ENCODE measurements at places on chromosomes 3 and 15. TPM values are rescaled to one million over a fixed set of nuclear protein-coding genes. Genes with fewer than 3 reads are reported as not detected.

Gene KBTBD8
- total RNA-seq, result 12.9 TPM

DNA sequence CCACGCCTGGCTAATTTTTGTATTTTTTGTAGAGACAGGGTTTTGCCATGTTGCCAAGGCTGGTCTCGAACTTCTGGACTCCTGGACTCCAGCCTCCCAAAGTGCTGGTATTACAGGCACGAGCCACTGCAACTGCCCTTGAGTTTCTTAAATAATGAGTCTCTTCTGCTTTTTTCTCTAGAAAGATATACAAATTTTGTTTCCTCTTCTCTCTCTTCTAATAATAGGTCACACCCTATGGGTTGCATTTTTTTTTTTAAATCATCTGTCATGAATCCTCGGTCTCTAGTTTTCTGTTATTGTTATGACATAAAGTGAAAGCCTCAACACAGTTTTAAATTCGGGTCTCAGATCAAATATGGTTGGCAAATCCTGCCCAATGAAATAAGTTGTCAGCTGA, 111.2 kb downstream of the IL12A start:
- no peak overlapping the region for H3K27ac ChIP-seq
- no peaks in the 10 kb centered on the region for H3K36me3 ChIP-seq
- H3K4me3 ChIP-seq, result no peak overlapping the region
- H3K4me1 ChIP-seq, result no peaks in the 10 kb centered on the region
- H3K27me3 ChIP-seq, result no peaks in the 10 kb centered on the region

Gene SLC28A1
- total RNA-seq, result not detected

Gene LYZL4
- total RNA-seq, result not detected

DNA sequence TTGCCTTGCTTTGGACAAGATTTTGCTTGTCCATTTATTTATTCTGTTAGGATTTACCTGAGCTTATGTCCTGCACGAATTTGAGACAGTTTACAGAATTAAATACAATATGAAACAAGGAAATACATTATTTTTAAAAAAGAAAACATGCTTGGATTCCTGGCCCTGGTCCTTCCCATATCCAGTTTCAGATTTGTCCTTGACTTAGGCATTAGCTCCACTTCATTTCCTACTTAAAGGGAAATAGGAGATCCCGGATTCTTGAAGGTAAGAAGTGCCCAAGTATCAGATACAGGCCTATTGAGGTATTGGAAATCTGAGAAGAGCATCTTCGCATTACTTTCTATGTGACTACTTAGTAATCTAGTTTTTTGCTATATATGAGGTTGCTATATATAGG, 672.0 kb downstream of the SI start:
- no peaks in the 10 kb centered on the region for H3K4me1 ChIP-seq
- no peaks in the 10 kb centered on the region for H3K36me3 ChIP-seq
- H3K27ac ChIP-seq, result no peak overlapping the region

GRCh38 chr15:73127302-73127936, 75.2 kb downstream of the NEO1 start:
- DNase-seq, result peak; percentile 31
- H3K36me3 ChIP-seq, result no peaks in the 10 kb centered on the region
- H3K4me1 ChIP-seq, result no peaks in the 10 kb centered on the region
- H3K4me3 ChIP-seq, result no peak overlapping the region

Gene HERC2
- 42.6 TPM for total RNA-seq

- no peak overlapping the region for H3K27ac ChIP-seq
- DNase-seq, result no peak
- peaks cover 1% of the 10 kb centered on the region for H3K27me3 ChIP-seq
- H3K4me3 ChIP-seq, result peak overlapping the region; percentile 31
These were observed 206.1 kb downstream of the TIGIT start for GRCh38 chr3:114499976-114500375.

Gene SYNPR
- total RNA-seq, result not detected

DNA sequence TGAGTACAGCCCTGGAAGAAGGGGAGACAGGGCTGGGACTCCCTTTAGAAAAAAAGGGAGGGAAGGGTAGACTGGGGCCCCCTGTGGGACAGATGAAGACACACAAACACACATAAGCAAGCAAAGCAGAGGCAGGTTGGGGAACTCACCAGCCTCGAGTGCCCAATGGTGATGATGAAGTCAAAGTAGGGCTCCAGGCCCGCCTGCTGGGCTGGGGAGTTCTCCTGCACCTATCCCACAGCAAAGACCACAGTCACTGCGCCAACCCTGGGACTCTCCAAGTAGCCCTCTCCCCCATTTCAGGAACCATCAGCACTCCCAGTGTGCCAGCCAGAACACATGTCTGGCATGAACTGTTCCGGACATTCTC, 4.1 kb downstream of the GORASP1 start:
- no peaks in the 10 kb centered on the region for H3K36me3 ChIP-seq
- H3K27me3 ChIP-seq, result peaks cover 13% of the 10 kb centered on the region
- no peak overlapping the region for H3K4me3 ChIP-seq
- H3K27ac ChIP-seq, result no peak overlapping the region
- peaks cover 35% of the 10 kb centered on the region for H3K4me1 ChIP-seq

Gene TIPARP
- 36.5 TPM for total RNA-seq

Gene ZNF80
- 0.89 TPM for total RNA-seq

- no peak for DNase-seq
- no peaks in the 10 kb centered on the region for H3K27me3 ChIP-seq
- no peak overlapping the region for H3K4me3 ChIP-seq
- H3K27ac ChIP-seq, result no peak overlapping the region
- H3K4me1 ChIP-seq, result peaks cover 5% of the 10 kb centered on the region
These were observed 101.1 kb downstream of the LRIG1 start for GRCh38 chr3:66399529-66400232.

DNA sequence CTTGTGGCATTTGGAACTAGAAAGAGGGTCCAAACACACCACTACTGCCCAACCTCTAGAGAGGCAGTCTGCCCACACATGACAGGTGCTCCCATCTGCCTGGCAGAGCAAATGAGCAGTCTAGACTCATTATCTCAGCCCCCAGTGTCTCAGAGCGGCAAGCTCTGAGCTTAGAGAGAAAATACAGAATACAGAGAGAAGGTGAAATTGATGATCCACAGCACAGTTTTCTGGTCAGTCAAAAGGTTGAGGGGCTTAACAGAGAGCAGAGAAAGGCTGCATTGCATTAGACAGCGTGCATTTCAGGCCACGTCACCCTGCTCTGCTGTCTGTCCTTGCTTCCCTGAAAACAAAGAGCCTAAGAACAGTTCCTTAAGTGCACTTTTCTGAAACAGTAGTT, 135.1 kb downstream of the KCNMB2 start:
- no peak for DNase-seq
- H3K27me3 ChIP-seq, result no peaks in the 10 kb centered on the region
- H3K4me3 ChIP-seq, result no peak overlapping the region
- no peaks in the 10 kb centered on the region for H3K36me3 ChIP-seq
- no peak overlapping the region for H3K27ac ChIP-seq

GRCh38 chr3:30538791-30539190, 67.6 kb upstream of the TGFBR2 start:
- DNase-seq, result no peak
- H3K36me3 ChIP-seq, result no peaks in the 10 kb centered on the region
- H3K27me3 ChIP-seq, result no peaks in the 10 kb centered on the region
- H3K27ac ChIP-seq, result no peak overlapping the region
- no peaks in the 10 kb centered on the region for H3K4me1 ChIP-seq
- H3K4me3 ChIP-seq, result no peak overlapping the region

GRCh38 chr15:55334997-55335396, 16.0 kb downstream of the PIGB start:
- H3K36me3 ChIP-seq, result peaks cover 37% of the 10 kb centered on the region
- H3K4me1 ChIP-seq, result no peaks in the 10 kb centered on the region
- no peak for DNase-seq
- H3K4me3 ChIP-seq, result no peak overlapping the region
- H3K27me3 ChIP-seq, result no peaks in the 10 kb centered on the region

GRCh38 chr15:49023354-49023753, 22.9 kb downstream of the SECISBP2L start:
- H3K4me1 ChIP-seq, result peaks cover 3% of the 10 kb centered on the region
- DNase-seq, result no peak
- H3K4me3 ChIP-seq, result no peak overlapping the region
- no peak overlapping the region for H3K27ac ChIP-seq
- H3K36me3 ChIP-seq, result peaks cover 27% of the 10 kb centered on the region
- no peaks in the 10 kb centered on the region for H3K27me3 ChIP-seq

Gene MST1R
- 3.2 TPM for total RNA-seq

- H3K4me1 ChIP-seq, result peaks cover 2% of the 10 kb centered on the region
- no peak within 1 kb of the TSS for H3K4me3 ChIP-seq
- H3K36me3 ChIP-seq, result no peaks in the 10 kb centered on the region
- DNase-seq, result peak; percentile 41
- H3K27ac ChIP-seq, result no peak within 1 kb of the TSS
- peaks cover 76% of the 10 kb centered on the region for H3K27me3 ChIP-seq
These were observed at the start of the genes DUOX1 and DUOXA1 for GRCh38 chr15:45129651-45130129. DUOX1 (plus strand) TSS chr15:45129994; CDS start chr15:45131967, 1,973 bp downstream. DUOXA1 (minus strand) TSS chr15:45129879; CDS start chr15:45123014, 6,865 bp downstream.

DNA sequence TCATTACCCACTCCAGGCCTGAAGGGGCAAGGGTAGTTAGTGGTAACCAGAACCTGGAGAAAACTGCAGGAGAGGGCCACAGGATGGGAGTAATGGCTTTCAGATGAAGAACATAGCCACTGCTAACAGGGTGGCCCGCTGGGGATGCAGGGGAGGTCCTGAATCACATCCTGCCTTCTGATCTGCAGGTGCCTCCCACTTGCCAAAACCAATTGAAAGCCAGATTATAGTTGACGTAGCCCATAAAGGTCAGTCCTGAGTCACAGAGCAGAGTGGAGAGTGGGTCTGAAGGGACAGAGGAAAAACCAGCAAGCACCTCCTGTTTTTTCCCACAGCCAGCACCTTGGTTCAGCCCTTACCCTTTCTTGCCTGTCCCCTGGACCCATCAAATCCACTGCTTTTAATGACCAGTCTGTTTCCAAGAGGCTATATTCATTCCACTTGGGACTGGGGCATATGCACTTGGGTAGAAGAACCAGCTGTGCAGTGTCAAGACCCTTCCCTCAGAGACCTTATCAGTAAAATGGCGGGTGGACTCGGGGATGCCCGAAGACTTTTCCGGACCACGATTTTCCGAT, 646 bp upstream of the SLC35G2 start:
- H3K27me3 ChIP-seq, result peaks cover 50% of the 10 kb centered on the region
- peak overlapping the region; percentile 10 for H3K27ac ChIP-seq

Gene TMEM207
- not detected for total RNA-seq

- no peak for DNase-seq
- no peak overlapping the region for H3K27ac ChIP-seq
- peaks cover 30% of the 10 kb centered on the region for H3K27me3 ChIP-seq
- H3K36me3 ChIP-seq, result no peaks in the 10 kb centered on the region
These were observed 202.7 kb upstream of the TOPAZ1 start for GRCh38 chr3:44039006-44039405.

Gene PLSCR4
- total RNA-seq, result not detected

DNA sequence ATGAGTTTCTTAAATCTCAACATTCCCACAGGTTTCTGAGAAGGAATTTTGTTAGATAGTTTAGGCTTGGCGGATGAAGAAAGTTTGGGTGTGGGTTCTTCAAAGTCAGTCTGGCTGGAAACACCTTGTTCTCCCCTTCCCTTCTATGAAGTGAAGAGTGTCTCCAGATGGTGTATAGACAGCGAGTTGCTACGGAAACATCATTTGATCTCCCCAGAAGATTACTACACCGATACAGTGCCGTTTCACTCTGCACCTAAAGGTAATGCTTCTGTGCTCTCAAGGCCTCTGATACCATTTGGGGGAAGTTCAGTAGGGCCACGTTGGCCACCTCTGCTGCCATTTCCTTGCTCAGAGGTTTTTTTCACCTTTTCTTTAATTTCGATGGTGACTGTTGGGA, 20.6 kb downstream of the DLEC1 start:
- H3K27ac ChIP-seq, result no peak overlapping the region
- peaks cover 3% of the 10 kb centered on the region for H3K27me3 ChIP-seq
- DNase-seq, result no peak
- no peak overlapping the region for H3K4me3 ChIP-seq

DNA sequence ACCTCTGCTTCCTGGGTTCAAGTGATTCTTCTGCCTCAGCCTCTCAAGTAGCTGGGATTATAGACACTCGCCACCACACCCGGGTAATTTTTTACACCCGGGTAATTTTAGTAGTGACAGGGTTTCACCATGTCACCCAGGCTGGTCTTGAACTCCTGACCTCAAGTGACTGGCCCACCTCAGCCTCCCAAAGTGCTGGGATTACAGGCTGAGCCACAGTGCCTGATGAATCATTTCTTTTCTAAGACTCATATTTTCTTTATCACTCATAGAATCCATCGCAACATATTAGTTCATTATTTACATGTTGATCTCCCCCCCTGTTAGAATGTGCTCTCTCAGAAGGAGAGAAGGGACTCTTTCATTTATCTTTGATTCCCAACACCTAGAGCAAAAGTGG, 109.5 kb upstream of the PTPRG start:
- H3K27ac ChIP-seq, result no peak overlapping the region
- no peaks in the 10 kb centered on the region for H3K4me1 ChIP-seq
- no peaks in the 10 kb centered on the region for H3K27me3 ChIP-seq

DNA sequence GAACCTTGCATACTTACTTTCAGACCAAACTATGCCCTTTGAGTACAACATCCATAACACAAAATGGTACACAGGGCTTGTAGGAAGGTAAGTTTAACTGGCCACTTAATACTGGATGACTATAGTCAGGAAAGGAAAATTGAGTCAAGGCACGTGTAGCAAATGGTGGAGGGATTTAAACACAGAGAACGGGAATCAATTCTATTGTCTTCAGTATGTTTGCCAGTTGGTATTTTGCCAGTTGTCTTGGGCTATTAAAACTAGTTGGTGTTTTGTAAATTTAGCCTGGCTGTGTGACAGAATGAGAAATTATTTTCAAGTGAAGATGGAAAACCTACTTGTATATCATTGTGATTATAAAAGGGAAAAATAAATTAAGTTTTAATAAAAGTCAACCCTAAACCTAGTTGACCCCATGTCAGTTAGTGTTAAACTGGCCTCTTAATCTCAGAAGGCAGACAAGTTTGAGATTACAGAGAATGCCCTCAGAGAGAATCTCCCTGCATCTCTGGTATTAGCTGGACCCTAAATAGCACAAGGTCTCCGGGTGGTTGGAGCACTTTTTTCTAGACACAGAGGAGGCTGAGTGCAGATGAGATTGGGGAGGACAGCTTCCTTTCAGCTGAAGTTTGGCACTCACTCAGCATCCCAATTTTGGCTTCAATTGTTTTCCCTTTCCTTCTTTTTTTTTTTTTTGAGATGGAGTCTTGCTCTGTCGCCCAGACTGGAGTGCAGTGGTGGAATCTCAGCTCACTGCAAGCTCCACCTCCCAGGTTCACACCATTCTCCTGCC, 91.2 kb downstream of the MB21D2 start:
- H3K36me3 ChIP-seq, result peaks cover 10% of the 10 kb centered on the region
- H3K27ac ChIP-seq, result no peak overlapping the region
- H3K27me3 ChIP-seq, result no peaks in the 10 kb centered on the region
- no peak for DNase-seq
- no peak overlapping the region for H3K4me3 ChIP-seq
- peaks cover 6% of the 10 kb centered on the region for H3K4me1 ChIP-seq

DNA sequence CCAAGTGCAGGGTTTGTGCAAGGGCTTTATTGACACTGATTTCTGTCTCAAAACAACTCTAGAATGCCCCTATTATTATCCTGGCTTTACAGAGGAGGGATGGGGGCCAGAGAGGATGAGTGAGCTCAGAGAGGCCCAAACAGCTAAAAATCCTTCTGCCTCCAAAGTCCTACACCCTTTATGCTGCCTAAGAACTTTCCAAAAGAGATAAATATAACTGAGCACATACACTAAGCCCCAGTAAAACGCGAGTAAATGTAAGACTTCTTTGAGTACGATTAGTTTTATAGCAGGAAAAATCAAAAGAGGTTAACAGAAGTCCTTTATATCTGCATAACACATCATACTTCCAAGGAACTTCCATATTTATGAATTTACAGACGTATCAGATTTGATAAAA, 149.1 kb downstream of the CTNNB1 start:
- no peaks in the 10 kb centered on the region for H3K36me3 ChIP-seq
- H3K4me1 ChIP-seq, result no peaks in the 10 kb centered on the region
- H3K4me3 ChIP-seq, result no peak overlapping the region
- H3K27me3 ChIP-seq, result no peaks in the 10 kb centered on the region
- DNase-seq, result no peak
